Hepatic stellate cell (primary cell): ENCODE measurements at places on chromosomes 5 and 9.

GRCh38 chr9:91515074-91515687 is 91.5 kb upstream of the NFIL3 start:
- peak; percentile 60 for DNase-seq

DNA sequence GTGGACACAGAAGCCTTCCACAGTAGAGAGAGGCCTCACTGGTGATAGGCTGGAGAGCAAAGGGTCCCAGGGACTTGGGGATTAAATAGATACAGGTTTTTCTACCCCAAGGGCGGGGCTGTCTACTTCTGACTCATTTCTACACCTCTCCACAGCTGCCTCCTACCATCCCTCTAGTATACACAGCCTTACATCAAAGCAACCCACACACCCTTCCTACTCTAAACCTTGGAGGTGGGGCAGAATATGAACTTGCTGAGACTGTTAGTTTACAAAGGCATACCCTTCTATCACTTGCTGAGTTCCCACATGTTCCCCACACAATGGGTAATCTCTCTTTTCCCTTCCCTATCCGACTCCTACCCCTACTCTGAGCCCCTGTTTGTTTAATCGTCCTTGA is 19.9 kb upstream of the PCA3 start:
- DNase-seq, result no peak

- no peak for DNase-seq
Observed at GRCh38 chr9:76619197-76619596, 145.0 kb upstream of the PCA3 start.

DNA sequence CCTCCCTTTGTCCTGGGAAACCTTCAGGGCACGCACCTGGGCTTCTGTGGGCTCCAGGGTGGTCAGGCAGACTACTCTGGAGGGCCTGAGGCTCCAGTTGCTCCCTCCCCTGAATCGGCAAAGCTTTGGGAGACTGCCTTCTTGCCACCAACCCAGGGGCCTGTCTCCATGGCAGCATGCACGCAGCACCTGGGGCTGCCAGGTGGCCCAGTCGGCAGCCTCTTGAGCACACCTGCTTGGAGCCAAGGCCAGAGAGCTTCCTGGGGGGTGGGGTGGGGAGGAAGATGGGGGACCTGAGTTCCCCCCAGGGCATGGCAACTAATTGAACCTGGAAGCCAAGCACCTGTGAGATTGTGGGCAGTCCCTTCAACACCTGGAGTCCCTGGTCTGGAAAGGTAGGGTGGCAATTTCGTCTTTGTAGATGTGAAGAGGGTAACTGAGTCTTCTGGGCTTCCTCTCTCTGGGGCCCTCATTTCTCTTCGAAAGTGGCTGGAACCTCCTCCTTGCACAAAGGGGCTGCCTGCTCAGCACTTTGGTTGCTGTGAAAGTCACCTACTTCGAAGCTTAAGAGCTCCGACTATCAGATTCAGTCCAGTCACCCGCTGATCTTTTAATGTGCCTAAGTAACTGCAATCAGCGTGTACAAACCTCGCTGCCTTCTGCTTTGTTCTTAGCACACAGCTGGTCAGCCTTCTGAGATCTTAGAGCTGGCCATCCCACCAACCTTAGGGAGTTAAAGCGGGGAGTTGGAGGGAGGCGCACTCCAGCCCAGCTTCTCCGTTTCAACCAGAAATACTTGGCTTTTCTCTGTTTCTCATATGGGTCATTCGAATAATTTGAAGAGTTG is 4.0 kb downstream of the RNF183 start:
- no peak for DNase-seq

GRCh38 chr5:105782501-105782900 is 1888.2 kb downstream of the EFNA5 start:
- DNase-seq, result no peak
